NCI-H187 treated with DMSO at 0.1 percent for 48 hours (cell line): ENCODE measurements at places on chromosomes 4 and X.

DNA sequence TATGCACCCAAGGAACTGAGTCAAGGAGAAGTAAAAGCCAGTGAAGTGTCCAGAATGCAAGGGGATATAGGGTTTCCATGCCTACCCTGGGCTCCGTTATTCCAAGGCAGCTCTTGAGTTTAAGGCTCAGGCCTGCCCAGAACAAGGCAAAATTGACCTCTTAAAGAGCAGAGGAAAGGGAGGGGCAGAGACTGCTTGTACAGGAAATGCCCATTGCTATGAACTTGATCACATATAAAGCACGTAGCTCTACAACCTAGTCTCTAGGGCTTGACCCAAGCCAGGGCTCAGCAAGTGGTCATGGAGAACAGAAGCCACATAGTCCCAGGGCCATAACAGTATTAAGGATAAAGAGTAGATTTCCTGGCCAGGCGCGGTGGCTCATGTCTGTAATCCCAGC is 58.2 kb upstream of the MSN start:
- DNase-seq = no peak

DNA sequence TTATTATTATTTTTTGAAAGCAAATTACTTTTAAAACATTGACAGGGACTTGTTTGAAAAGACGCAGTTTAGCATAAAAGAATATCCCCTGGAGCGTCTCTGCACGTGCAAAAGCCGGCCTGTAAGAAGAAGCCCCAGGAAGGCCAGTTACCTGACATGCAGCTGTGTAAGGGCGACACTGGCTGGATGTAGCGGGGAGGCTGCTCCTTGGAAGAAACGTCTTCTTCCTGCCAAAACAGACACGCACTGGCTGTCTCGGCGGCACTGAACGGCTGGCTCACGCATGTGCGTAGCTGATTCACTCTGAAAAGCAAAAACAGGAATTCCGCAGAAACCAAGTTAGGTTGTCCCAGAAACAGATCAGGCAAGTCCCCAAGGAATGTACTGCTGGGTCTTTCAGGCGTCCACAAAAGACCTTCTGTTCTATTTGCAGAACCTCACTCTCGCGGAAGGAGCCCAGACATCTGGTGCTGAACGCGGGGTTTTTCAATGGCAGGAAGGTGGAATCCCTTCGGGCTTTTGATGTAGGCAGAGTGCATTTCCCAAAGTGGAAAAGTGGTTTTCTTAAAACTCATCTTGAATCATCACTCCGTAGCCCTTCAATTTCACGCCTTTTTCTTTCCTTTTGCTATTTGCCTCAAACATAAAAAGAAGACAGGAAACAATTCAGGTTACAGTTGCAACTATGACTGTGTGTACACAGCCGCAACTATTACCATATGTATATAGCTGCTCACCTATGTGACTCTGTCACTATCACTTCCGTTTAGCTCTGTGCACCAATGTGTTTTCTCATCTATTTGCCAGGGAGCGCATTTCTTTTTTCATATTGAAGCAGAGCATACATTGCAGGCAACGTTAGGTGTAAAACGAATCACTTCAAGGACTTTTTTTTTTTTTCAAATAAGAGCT is 38.1 kb upstream of the ARSH start:
- no peak for DNase-seq

GRCh38 chr4:183059797-183060196 is 39.3 kb upstream of the WWC2 start:
- no peak for DNase-seq

DNA sequence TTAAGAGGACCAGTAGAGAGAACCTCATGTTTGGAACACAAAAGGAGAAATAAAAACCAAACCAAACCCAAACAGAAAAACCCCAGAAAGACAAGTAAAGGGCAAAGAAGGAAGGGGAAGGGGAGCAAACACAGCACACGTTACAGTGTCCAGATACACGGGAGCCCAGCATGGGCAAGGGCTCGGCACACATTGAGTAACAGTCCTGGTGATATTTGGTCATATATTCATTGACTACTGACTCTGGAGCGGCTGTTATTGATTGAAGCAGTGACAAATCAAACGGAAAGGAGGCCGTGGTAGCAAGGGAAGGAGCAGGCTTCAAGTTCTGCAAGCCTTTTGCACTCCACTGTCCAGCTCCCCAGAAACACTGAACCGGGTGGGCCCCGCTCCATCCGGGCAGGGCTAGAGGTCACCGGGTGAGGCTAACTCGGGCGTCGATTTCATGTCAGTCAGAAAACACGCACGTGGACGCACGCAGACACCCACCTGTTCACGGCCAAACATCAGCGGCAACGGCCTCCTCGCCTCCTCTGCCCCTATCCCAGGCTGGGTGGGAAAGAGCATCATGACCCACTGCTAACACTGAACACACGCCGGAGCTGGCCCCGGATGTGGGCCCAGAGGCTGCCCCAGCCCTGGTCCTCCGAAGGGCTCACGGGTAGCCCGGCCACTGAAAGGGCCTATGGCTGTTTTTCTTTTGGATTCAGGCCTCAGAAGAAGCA is 3.7 kb upstream of the IRAK1 start:
- DNase-seq = no peak

DNA sequence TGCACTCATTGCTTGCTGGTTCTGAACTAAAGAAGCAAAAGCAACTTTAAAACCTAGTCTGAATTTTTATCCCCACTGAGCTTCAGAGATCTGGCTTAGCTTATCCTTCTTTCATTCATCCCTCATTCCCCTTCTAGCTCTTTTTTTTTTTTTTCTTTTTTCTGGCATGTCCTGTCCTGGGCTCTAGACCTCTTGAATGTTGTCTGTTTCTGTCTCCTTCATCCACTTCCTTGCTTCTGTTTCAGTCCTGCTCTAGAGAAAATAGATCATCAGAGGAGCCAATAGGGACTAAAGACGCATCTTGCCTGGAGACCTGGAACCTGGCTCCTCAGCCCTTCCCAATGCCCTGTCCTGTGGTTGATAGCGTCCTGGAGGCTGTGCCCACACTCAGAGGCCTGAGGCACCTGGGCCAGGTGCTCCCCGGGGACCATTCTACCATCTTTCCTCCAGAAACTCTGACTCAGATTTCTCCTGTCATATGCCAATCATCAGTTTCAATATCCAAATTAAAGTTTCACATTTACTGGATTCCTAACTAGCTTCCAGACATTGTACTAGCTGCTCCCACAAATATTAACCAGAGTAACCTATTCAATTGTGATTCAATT is 115.7 kb upstream of the GATB start:
- no peak for DNase-seq

- DNase-seq = no peak
Measured at GRCh38 chrX:49853661-49854060, 24.6 kb downstream of the PAGE4 start.
